Iris pigment epithelial cell (primary cell): ENCODE measurements at places on chromosomes 2 and 18.
A peak's percentile ranks its signal among the peaks of the same experiment; 100 is the strongest.

DNA sequence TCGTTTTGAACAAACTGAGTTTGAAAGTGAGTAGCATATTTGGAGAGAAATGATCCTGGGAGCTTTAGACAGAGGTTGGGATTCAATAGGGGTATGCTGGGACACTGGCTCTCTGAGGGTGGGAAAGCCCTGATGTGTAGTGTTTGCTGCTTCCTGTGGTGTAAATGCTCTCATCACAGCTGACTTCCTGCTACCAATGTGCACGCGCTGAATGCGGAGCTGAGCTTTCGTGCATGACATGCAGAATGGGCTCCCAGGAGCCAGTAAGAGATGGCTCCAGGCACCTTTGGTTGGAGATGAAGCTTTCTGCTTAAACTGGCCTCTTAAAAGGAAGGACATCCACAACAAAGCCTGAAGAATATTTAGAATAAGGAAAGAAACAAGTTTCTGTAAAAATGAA, 224.1 kb upstream of the CCDC150 start:
- DNase-seq = no peak

DNA sequence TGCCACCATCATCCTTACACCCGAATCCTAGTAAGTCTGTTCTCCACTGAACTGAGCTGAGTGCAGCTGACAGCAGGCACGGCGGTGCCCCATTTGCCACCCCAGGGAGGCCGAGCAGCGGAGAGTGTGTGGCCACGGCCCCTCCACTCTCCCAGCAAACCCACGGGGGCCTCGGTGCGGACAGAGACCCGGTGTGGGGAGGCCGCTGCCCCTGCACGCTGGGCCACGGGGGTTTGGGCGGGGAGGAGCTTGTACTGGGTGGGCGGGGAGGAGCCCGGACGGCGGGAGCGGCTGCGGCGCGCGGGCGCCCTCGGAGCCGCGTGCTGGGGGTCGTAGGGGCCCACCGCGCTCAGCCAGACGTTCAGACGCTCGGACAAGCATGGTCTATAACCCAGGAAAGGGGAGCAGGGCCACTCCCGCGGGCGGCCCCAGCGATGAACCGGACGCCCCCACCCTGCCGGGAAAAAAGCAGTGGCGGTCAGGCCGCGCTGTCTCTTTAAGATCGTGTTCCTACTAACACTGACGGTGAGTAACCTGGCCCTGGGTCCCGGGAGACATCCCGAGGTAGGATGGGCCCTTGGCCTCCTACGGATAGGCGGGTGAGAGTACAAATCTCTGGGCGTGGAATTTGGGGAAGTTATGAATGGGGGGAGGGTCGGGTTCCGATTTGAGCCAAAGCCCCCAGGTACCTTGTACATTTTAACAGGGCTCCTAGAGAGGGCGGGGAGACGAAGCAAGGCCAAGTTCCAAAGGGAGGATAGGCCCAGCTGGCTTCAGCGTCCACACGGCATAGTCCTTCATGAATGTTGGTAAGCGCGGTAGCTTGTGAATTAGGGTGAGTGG, at the start of gene ITPRIPL1:
Gene ITPRIPL1 (plus strand): TSS at position 277 of the 843 bp plus-strand sequence. CDS start 523 bp downstream, at position 800.
- DNase-seq = no peak

GRCh38 chr18:21336846-21337245, 94.8 kb downstream of the GREB1L start:
- no peak for DNase-seq

DNA sequence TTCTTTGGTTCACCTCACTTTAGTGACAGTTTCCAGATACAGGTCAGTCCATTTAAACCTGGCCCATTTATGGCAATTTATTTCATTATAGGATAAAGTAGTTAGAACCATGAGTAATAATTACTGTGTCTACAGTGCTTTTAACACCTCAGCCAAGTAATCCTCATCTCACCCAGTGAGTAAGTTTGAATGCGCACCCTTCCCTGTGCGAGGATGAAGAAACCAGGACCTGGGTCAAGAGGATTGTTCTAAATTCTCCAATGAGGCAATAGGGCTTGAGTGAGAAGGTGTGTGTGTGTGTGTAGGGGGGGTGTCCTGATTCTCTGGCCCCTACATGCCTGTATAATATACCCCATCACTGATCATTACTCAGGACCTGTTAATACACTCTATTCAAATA, 854 bp upstream of the MYO1B start:
- DNase-seq = no peak

- DNase-seq = peak; percentile 11
Measured at GRCh38 chr2:145065342-145065741, 545.4 kb upstream of the ZEB2 start.

DNA sequence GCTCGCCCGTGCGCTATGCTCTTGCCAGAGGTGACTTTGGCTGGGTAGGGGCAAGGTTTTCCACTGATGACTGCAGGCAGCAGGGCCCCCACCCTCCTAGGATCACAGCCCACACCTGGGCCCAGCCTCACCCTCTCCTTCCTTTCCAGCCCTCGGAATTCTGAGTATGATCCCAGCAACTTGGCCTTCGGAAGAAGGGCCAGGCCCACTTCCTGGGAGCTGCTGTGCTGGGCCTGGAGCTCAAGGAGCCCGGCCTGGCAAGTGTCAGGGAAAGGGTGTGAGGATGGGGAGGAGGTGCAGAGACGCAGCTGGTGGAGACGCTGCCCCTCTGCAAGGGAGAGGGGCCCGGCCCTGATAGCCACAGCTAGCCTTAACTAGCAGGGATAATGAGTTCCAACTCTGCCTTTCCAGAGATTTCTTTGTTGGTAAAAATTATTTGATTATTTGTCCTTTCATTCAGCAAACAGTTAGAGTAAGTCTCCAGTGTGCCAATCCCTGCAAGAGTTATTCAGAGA, 1.7 kb upstream of the CNDP1 start:
- DNase-seq = no peak

DNA sequence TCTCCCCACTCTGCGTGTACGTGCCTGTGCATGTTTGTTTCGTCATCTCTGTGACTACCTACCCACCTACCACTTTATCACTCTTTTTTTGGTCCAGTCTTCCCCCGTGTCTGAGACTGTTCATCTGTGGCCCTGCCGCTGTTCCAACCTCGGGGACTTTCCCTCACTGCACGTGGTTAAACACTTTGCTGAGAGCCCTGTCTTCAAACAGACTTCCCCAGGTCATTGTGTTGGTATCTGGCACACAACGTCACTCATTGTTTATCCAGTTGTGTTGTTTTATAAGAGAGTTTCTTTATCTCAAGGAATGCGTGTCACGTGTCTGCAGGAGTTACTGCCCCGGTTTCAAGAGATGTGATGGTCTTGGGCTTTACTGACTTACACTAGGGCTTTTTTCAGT, 262.0 kb upstream of the RASGRP3 start:
- peak; percentile 96 for DNase-seq

- DNase-seq = no peak
Measured at GRCh38 chr18:56235481-56236013, 402.8 kb downstream of the TXNL1 start.

GRCh38 chr2:46294176-46294836, 2.9 kb upstream of the EPAS1 start:
- no peak for DNase-seq

GRCh38 chr2:66324909-66325528, 109.9 kb upstream of the MEIS1 start:
- no peak for DNase-seq

- DNase-seq = no peak
Measured at GRCh38 chr18:49851624-49852023, 38.3 kb upstream of the ACAA2 start.

- DNase-seq = no peak
Measured at GRCh38 chr2:110115291-110116032, at the start of gene MALL. MALL (minus strand) TSS chr2:110115822; CDS start chr2:110115792, 30 bp downstream.

DNA sequence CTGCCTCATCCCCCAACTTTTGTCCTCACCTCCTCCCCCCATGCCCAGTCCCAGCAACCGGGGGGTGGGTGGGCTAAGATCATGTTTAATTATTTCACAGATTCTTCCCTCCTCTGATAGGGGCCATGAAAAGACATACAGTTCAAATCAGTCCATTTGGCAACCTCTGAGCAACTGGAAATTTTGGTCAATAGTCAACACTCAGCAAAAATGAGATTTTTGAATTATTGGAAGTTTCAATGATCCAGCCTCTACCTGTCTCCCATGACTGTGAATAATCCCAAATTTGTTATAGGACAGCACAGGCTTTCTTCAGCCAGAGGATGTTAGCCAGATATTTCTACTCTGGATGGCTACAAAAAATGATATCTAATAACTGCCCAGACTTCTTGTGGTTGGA, 549.9 kb downstream of the TNS1 start:
- no peak for DNase-seq

GRCh38 chr2:179555691-179556283, 291.2 kb upstream of the SESTD1 start:
- DNase-seq = no peak

GRCh38 chr2:31967790-31968189, 43.0 kb downstream of the MEMO1 start:
- peak; percentile 77 for DNase-seq

DNA sequence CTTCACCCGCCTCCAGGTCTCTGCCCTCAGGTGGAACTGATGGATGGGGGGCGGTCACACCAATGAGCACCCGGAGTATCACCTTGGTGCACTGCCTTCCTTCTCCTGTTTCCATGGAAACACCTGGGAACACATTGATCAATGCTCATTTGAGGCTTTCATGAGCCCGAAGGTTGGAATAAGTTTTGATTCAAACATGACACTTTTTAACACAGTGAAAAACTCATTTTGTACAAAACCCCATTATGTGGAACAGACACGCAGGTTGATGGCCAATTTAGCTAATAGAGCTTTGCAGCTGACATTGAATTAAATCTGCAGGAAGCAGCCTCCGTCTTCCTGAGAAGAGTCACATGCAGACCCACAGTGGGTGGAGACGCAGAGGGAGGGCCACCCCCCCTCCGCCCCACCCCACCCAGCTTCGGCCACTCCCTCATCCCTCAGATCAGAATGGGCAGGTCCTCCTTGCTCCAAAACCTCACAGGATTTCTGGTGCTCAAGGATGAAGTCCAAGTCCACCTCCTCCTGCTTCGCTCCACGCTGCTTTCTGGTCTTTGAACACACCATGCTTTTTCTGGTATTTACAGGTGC, 96.0 kb upstream of the MYCN start:
- DNase-seq = no peak

- DNase-seq = no peak
Measured at GRCh38 chr2:126784621-126785020, 114.1 kb upstream of the TEX51 start.

- no peak for DNase-seq
Measured at GRCh38 chr2:152618193-152618564, 99.1 kb downstream of the PRPF40A start.

- DNase-seq = no peak
Measured at GRCh38 chr2:176555781-176556180, 286.5 kb downstream of the MTX2 start.
